ENCODE measurements at places on chromosomes 1 and 21.

DNA sequence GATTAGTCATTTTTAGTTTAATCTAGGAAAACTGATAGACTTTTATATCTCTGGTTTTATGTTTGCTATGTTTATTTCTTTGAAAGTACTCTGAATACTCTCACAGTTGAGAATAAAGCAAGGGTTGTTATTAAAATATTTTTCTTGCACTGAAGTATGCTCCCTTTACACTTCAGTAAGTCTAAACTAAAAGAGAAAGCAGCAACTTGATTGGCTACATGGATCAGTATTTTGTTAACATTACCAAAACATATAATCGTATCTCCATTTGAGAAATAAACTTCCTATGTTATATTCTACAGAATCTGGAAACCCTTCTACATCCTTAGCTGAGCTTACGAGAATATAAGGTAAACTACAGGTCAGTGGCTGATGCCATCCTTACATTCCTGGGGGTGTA lies 149.5 kb upstream of the HP1BP3 start:
- DNase-seq: no peak

DNA sequence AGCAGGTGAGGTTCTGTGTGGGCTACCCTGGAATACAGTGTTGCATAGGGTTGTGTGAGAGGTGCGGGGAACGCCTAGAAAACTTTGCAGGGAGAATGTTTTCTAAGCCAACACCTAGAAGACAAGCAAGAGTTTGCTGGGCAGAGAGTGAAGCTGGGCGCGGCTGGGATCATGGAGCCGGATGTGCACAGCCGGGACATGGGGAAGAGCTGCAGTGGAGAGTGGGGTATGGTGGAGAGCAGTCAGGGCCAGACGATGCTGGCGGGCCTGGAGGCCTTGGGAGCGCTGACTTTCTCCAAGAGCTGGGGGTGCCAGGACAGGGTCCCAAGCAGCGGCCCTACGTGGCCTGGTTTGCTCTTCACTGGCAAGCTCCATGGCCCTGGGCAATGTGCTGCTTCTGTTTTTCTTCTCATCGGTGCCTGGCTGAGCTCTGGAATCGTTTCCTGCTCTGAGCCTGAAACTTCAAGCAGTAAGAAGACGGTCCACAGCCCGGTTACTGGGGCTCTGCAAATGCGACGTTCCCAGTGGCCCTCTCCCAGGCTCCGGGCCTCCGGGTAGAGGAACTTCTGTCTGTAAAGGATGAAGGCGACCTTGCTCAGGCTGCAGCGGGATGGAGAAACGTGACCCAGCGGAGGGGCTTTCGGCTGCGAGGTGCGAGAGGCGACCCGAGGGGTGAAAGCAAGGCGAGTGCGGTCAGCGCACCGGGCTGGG lies 51.9 kb upstream of the CD34 start:
- DNase-seq: no peak

DNA sequence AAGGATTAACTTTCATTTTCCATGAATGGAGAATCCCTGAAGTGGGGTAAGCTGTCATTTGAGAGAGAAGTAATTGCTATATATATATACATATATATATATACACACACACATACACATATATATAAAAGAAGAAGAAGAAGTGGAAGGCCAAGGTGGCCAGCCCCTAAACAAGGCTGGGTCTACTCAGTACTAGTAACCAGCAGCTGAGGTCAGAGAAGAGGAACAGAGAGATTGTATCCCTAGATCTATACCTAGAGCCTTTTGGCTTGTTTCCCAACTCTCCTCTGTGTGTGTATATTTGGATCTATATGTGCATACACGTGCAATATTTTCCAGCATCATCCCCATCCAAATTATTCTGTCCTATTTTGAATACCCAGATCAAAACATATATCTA lies 5.2 kb downstream of the TNFSF4 start:
- no peak for DNase-seq

DNA sequence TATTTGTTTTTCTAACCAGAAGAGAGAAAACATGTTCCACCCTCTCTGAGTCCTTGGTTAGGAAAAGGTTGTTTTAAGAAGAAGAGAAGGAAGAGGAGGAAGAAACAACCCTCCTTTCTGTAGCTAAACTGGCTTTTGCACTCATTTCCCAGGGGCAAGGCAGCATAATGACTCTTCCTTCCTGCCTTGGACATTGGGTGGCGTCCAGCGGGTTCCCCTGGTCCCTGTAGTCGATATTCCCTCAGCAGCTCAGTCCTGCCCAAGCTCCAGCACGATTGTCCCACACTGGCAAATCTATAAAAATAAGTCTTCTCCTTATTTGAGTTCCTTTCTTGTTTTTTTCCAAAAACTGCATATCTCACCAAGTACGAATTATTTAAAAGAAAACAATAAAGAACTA lies 81.2 kb downstream of the TEX35 start:
- DNase-seq: no peak

- DNase-seq: no peak
These were observed 45.7 kb downstream of the FYB2 start for GRCh38 chr1:56773341-56774066.

DNA sequence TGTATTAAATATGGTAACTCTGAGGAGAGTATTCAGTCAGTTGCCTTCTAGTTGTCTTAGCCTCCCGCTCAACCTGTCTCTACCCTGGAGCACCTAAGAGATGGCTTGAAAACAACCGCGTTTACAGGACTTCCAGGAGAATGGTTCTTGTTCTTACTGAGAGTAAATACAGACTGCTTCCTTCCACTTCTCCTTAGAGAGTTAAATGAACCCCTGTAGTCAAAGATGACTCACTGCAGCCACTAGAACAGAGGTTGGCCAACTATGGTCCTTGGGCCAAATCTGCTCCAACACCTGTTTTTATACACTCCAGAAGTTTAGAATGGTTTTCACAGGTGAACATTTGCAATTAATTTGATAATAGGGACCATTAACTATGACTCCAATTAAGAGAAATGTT lies 60.1 kb upstream of the ASB17 start:
- DNase-seq: no peak
